GF-D8 (cell line): ENCODE measurements at places on chromosomes 13 and 19.

- DNase-seq: no peak
Measured at GRCh38 chr19:17893766-17894165, 22.0 kb downstream of the SLC5A5 start.

- DNase-seq: no peak
Measured at GRCh38 chr19:36421749-36422481, 3.5 kb upstream of the ZFP82 start.

- no peak for DNase-seq
Measured at GRCh38 chr13:86567119-86567518, 767.9 kb upstream of the SLITRK6 start.

GRCh38 chr13:79451500-79451962, 29.4 kb upstream of the NDFIP2 start:
- peak; percentile 81 for DNase-seq

DNA sequence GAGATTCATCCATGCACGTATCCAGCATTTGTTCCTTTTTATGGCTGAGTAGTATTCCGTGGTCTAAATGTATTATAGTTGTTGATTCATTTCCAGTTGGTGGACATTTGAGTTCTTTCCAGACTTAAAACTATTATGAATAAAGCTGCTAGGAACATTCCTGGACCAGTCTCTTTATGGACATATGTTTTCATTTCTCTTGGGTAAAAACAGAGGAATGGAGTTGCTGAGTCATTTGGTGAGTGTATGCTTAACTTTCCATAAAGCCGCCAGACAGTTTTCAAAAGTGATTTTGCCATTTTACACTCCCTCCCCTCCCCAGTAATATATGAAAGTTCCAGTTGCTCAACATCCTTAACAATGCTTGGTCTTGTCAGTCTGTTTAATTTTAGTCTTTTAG, 116.4 kb downstream of the TSHZ3 start:
- no peak for DNase-seq

DNA sequence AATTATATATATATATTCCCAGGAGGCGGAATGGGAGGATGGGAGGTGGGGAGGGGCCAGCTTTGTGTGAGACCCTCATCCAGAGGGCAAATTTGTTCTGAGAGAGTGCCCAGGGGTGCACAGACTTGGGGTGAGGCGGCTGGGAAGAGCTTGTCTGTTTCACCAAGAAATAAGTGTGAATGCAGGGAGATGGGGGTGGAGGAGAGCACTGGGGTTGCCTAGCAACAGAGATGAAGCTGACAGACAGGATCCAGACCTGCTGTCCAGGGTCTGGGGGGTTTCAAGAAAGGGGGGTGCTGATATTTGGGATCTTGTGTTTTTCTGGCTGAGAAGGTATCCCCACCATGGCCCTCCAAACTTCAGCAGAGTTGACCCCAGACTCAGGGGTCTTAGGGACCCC, 18.6 kb upstream of the TNFAIP8L1 start:
- no peak for DNase-seq

GRCh38 chr13:104414181-104414580, 1348.0 kb upstream of the SLC10A2 start:
- no peak for DNase-seq

- DNase-seq: no peak
Measured at GRCh38 chr13:24356837-24357236, 47.5 kb downstream of the C1QTNF9 start.

GRCh38 chr13:72469906-72470305, 257.5 kb downstream of the MZT1 start:
- DNase-seq: no peak

GRCh38 chr13:95779522-95779921, 102.6 kb downstream of the DNAJC3 start:
- no peak for DNase-seq

GRCh38 chr13:112874751-112875300, 94.2 kb upstream of the MCF2L start:
- DNase-seq: no peak

- DNase-seq: no peak
Measured at GRCh38 chr13:33509642-33510229, 224.2 kb upstream of the STARD13 start.

DNA sequence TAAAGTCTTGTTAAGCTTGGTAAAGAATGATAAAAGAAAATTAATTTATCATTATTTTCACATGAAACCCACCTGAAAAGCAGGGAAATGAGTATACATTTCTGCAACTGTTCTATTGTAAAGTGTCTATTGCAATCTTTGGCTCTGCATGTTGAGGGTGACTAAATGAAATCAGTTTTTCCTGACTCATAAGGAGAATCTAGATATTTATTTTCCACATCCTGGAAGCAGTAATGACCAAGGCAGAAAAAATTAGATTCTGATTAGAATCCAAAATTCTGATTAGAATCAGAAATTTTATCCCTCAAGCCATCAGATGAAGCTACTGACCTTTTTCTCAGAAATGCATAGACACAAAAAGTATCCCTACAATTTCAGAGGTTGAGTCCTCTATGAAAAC, 178.4 kb downstream of the MYO16 start:
- no peak for DNase-seq

GRCh38 chr13:60019119-60019993, 144.4 kb downstream of the DIAPH3 start:
- DNase-seq: no peak

DNA sequence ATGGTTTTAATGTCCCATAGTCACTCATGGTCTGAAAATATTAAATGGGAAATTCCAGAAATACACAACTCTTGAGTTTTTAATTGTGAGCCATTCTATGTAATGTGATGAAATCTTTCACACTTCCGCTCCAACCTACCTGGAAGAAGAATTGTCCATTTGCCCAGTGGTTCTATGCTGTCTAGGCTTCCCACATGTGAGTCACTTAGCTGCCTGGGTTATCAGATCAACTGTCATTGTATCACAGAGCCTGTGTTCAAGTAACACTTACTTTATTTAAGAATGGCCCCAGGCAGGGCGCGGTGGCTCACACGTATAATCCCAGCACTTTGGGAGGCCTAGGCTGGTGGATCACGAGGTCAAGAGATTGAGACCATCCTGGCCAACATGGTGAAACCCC, 1450.5 kb downstream of the EFNB2 start:
- DNase-seq: no peak

- no peak for DNase-seq
Measured at GRCh38 chr19:54179921-54180461, 7.0 kb upstream of the TMC4 start.

- no peak for DNase-seq
Measured at GRCh38 chr13:45492538-45492937, 27.8 kb downstream of the COG3 start.

- DNase-seq: no peak
Measured at GRCh38 chr19:50331994-50332243, 2.7 kb upstream of the KCNC3 start.

DNA sequence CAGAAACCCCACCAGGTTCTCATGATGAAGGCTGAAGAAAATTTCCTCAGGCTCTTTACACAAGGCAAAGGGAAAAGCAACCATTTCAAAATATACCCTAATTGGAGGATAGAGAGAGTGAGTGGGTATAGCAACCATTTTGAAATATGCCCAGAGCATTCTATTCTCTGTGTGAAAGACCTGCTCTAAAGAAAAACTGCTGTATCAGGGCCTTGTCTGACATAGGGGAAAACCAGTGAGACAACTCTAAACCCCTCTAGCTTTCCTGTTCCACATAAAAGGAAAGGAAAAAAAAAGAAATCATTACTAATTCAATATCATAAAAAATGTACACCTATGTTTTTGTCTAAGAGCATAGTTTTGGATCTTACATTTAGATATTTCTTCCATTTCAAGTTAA, 42.3 kb downstream of the TPTE2 start:
- DNase-seq: no peak

DNA sequence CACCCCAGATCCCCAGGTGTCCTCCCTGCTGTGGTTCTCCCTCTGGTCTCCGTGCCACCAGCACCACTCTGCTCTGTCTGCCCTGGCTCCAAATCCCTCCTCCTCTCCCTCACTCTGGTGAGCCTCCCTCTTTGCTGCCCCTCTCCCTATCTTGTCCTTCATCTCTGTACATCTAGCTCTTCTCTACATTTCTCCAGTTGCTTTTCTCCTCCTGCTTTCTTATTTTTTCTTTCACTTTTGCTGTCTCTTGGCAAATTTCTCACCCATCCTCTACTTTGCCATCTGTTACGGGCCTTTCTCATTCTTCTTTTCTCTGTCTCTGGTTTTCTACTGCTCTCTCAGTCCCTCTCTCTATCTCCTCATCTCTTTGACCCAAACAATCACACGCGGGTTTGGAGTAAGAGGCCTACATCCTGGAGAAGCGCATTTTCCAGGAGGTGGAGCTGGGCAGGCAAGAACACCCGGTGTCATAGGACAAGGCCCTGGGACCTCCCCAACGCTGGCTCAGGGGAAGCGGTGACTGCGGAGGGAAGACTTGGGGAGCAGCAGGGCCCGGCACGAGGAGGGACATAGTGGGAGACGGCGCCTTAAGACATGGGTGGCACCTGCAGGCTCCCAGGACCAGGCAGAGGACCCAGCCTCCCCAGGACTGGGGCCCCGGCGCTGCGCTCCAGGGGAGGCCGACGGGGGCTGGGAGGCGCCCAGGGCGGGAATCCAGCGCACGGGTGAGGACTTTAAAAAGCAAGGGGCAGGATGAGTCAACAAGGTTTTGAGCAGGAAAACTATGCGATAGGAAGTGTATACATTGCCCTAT, 9.9 kb downstream of the ZNF611 start:
- no peak for DNase-seq

- DNase-seq: no peak
Measured at GRCh38 chr19:55223291-55224037, 5.1 kb downstream of the TMEM86B start.

DNA sequence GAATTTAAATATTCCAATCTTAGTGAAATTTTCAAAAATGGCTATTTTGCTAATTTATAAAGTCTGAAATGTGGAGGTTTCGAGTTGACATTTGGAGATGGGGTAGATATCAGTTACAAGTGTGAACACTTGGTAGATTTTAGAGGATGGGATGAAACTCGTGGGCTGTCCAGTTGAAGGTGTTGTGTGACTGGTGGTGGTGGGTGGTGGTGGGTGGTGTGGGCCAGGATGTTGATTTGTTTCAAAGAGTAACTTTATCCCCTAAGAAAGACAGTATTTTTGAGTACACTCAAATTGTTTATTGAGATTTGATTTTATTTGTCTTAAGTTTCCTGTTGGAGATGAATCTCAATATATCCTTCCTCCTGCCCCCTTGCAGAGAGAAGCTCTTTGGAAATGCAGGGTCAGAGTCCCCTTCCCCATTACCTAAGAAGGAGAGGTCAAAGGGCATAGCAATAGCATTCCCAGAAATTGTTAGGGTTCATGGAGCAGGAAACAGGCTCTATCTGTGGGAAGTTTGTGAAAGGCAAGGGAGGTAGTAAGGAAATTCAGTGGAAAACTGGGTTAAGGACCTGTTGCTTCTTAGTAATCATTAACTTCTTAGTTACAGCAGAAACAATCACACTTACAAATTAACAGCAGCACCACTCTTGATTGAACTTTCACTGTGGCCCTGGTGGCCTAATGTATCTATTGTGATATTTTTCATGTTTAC, 133.6 kb upstream of the RNF113B start:
- no peak for DNase-seq

DNA sequence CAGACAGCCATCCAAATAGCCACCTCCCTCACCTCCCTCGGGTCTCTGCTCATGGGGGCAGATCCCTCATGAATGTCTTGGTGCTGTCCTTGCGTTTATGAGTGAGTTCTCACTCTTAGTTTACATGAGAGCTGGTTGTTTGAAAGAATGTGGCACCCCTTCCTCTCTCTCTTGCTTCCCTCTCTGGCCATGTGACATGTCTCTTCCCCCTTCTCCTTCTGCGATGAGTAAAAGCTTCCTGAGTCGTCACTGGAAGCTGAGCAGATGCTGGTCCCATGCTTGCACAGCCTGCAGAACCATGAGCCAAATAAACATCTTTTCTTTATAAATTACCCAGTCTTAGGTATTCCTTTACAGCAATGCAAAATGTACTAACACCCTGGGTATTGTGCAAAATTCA, 208.7 kb downstream of the LACC1 start:
- no peak for DNase-seq

DNA sequence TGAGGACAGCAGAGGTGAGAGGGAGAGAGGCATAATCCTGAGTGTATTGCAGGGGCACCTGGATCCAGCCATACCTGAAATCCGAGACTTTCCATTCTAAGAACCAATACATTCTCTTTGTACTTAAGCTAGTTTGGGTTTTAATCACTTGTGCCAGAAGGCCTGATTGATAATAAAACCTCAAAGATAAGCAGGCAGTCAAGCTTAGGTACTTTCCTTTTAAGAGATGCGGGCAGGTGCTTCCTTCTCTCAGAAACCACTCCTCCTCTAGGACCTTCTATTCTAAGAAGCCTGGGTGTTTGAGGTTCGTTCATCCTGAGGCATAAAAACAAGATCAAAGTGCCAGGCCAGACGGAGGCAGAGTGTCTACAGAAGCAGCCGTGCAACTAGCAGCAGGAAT, 22.2 kb downstream of the FAM187B start:
- DNase-seq: peak; percentile 70

DNA sequence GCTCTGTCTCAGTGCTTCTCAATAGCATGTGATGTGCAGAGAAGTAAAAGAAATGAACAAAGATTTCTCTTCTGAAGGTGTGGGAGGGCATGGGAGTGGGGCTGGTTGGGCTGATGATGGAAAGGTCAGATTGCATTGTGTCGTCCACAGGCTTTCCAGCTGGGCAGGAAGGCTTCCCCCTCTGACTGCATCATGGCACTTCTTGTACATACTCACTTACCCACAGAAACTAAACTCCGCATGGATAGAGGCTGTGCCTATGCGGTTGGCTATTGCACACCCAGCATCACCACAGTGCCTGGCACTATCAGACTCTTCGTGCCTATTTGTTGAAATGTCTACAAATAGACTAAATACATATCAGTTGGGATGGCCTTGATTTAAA, 24.4 kb upstream of the TNFSF11 start:
- no peak for DNase-seq

DNA sequence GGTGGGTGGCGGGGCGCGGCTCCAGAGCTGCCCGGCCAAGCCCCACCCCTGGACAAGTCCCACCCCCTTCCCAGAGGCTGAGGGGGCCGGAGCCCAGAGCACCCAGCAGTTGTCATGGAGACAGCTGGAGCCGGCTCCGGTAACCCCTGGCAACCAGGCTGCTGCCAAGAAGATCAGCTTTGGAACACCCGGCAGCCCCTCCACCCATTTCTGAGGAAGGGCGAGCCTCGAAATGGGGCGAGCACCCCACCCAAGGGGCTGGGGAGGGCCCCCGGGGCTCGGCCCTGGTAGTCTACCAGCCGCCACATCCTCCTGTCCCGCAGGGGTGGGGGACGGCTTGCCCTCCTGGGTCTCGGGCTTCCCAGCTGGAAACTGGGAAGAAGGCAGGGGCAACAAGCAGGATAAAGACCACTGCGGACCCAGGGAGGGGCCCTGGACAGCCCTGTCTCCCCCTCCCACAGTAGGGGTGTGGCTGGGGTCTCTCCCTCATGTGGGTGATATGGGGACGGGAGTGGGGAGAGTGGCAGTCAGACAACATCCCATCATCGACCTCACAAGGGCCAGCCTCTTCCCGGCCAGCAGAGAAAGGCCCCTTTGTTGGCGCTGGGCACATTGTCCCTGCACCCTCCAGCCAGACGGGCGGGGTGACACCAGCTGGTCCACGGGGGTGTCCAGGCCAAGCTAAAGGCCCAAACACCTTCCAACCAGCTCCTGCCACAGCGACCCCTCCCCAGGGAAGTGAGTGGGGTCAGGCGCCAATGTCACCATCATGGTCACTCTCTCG, 1.5 kb downstream of the CERS1 start:
- no peak for DNase-seq

GRCh38 chr13:112259511-112259910, 116.6 kb upstream of the SPACA7 start:
- DNase-seq: no peak

GRCh38 chr19:28569132-28570131, 643.5 kb downstream of the UQCRFS1 start:
- DNase-seq: no peak

- no peak for DNase-seq
Measured at GRCh38 chr13:101967216-101967615, 434.6 kb downstream of the FGF14 start.
